ENCODE measurements at places on chromosomes 7 and 10.

GRCh38 chr10:38025283-38025682, 14.8 kb downstream of the ZNF33A start:
- DNase-seq, result no peak

DNA sequence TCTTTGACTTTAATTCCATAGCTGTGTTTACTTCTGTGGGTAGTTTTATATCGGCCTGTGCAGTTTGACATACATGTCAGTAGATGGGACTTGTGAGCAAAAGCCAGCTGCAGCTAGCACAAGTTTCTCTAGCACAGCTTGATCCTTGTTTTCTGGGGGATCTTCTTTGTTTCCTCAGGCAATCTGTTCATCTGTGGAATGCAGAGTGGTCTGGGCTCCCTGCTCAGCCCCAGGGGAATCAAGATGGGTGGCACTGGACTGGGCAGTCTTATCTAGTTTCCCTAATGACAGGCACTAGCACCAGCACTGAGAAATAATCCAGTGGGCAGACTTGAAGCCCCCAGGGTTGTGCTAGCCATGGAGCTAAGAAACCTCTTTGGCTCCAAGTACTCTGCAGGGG, 40.8 kb downstream of the CYP2C19 start:
- no peak for DNase-seq

- no peak for DNase-seq
These were observed 249.3 kb upstream of the KCND2 start for GRCh38 chr7:120023494-120024167.

- DNase-seq, result no peak
These were observed 30.9 kb downstream of the TMEM120A start for GRCh38 chr7:75963381-75963995.

- DNase-seq, result no peak
These were observed 1.8 kb downstream of the RBP3 start for GRCh38 chr10:47349941-47350371.

DNA sequence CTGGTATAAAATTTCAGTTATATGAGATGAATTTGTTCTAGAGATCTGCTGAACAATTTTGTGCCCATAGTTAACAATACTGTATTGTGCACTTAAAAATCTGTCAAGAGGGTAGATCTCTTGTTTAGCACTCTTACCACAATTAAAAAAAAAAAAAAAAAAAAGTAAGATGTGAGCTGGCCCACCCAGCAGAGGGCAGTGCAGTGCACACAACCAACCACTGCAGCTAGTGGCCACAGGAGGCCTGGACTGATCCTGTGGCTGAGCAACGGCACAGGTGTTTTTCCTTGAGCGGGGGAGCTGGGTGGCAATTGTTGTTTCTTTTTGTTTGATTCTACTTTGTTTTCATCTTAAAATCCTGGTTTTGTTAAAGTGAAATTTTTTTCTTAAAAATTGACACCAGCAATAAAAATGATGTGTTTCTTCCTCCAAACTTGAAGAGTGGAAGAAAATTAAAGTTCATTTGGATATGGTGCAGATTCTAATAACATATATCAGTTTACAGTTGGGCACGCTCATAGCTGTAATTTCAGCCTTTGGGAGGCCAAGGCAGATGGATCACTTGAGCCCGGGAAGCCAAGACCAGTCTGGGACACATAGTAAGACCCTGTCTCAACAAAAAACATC, 171.1 kb upstream of the TBX20 start:
- DNase-seq, result peak; percentile 8

DNA sequence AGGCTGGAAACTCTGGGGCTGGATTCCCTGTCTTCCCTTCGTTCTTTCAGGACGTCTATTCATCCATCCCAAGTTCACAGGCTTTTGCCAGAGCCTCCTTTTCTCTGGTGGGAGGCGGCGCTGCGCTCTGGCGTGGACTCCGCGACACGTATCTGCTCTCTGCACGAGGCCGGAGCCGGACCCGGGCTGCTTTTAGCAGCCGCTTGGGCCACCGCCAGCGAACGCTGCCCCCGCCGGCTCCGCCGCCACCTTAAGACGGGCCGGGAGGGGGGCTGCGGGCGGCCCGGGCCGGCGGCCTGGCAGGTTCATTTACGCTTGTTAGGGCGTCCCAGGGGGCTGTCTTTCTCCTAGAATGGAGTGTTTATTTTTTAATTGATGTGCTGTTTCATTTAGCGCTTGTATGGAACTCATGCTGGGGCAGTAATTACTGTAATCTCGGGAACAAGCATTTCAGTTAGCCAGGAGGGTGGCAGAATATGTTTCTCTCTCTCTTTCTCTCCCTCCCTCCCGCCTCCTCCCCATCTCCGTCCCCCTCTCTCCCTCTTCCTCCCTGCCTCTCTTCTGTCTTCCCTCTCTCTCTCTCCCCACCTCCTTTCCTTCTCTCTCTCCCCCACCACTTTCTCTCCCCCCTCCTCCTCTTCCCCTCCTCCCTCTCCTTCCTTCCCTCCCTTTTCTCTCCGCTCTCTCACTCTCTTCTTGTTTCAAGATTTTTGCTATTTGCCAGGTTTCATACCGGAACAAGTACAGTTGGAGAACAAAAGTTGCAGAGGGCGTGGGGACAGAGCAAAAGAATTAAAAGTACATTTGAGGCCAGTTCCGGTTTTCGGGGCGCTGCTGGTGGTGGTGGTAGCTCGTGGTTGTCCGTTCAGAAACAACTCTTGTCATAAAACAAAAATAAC, 1.3 kb upstream of the FZD8 start:
- no peak for DNase-seq

- DNase-seq, result no peak
These were observed 10.0 kb downstream of the SFTPD start for GRCh38 chr10:79938728-79939406.

- DNase-seq, result no peak
These were observed 448.7 kb upstream of the POM121L12 start for GRCh38 chr7:52586704-52587103.

- DNase-seq, result no peak
These were observed 636.5 kb upstream of the STEAP1 start for GRCh38 chr7:89517815-89518214.

GRCh38 chr10:128730922-128731321, 604.7 kb upstream of the MKI67 start:
- DNase-seq, result no peak

GRCh38 chr7:131131746-131132431, 195.8 kb upstream of the MKLN1 start:
- DNase-seq, result no peak

- DNase-seq, result no peak
These were observed 14.3 kb downstream of the CALML3 start for GRCh38 chr10:5538892-5539651.

DNA sequence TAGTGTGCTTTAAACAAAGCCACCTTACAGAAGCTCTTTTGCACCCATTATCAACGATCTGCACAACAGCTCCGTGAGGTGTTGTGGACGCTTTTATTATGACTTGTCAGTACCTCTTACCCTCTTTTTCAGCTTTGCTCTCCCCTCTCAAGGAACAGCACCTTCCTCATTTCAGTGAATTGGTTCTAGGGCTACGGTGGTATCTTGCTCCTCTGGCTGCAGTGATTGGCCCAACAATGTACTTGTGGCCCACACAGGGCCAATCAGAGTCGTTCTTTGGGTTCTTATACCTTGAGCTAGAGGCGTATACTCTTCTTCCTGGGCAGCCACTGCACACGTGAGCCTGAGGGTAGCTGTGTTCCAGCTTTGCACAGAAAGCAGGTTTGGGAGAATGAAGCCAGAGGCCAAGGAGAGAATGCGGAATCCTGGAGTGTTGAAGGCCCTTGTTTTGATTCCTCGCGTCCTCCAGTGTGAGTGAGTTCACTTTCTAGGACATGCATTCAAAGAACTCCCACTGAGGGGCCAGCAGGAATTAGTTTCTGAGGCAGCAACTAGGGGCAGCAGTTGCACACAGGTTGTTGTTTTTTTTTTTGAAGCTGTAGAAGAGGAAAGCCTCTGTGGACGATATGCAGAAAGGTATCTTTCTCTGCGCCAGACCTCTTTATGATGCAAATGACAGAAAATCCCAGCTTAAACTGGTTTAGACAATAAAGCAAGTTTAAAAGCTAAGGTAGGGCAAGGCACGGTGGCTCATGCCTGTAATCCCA, 49.8 kb upstream of the PDZD8 start:
- no peak for DNase-seq

DNA sequence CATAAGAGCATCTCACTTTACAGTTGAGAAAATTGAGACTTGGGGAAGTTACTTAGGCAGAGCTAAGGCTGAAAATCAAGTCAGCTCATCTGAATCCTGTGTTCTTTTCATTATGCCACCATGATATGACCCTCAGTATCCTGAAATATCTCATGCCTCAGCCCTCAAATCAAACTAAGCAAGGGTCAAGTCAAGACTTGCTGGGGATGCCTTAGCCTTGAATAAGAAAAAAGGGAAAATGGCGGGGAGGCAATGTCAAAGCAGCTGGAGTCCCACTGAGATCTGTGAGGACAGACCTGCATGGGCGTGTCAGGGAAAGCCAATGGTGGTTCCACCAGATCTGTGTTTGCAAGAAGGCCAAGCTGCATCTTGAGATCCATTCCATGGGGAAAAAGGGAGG, 91.0 kb upstream of the CACUL1 start:
- DNase-seq, result no peak

- no peak for DNase-seq
These were observed 16.3 kb downstream of the LIPA start for GRCh38 chr10:89235073-89235798.

DNA sequence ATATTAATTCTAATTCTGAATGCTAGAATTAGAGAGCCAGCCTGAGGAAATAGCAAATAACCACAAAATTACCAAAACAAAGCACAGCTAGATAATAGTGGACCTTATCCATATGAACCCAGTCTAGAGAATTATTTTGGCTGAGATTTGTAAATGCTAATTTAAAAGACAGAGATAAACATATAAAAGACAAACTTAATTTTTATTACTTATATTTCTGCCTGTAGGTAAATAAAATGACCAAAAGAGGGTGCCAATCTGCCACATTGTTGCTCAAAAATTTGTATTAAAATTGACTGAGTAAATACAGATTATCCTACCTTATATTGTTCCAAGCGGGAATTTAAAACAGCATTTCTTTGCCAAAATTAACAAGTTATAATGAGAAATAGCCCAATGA, 20.2 kb downstream of the RTKN2 start:
- DNase-seq, result no peak

DNA sequence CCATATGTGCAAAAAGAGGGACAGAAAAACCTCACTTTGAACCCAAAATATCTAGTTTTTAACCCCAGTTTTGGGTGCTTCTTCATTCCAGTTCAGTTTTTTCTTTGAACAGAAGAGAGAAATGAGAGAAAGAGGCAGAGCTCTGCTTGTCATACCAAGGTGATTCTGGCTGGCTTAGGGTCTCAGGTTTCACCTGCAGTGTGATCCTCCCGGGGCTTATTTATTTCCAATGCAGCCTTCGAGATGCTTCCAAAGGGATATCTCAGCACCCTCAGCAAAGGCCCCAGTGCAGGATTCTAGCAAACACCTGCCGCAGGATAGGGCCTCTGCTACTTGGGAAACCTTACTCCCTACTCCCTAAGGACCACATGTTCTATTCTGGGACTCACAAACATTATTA, 131.3 kb downstream of the WDR11 start:
- DNase-seq, result no peak

DNA sequence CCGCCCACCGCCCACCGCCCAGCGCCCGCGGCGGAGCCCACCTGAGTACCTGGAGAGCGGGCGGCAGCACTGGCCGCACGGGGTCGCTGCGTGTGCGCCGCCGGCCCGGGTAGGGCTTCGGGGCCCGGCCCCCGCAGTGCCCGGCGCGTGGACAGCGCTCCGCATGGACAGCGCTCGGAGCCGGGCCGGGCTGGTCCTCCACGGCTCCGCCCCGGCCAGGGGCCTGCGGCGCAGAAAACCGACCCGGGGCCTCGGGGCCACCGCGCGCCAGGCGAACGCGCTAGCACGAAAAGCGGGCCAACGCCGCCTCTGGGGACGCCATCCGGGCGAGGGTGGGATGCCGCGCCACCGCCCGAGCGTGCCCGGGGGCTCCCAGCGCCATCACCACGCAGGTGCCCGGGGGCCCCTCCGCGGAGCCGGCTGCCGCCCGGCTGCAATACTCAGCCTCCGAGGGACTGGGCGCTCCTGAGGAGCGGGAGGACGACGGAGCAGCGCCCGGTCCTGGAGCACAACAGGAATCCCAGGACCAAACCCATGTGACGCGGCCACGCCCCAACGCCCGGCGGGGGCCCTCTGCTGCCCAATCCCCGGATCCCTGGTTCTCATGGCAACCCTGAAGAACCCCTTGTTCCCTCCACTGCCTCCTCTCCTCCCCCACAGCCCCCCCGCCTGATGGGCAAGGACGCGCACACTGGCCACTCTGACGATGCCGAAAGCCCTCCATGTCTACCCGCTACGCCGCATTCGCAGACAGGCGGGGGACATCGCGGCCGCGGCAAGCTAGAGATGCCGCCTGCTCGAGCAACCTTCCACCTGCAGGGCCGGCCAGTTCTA, at the start of gene GRB10:
Gene GRB10 (minus strand): TSS at position 522 of the 834 bp plus-strand sequence. CDS start 50,574 bp downstream, outside the sequence.
- DNase-seq, result no peak

DNA sequence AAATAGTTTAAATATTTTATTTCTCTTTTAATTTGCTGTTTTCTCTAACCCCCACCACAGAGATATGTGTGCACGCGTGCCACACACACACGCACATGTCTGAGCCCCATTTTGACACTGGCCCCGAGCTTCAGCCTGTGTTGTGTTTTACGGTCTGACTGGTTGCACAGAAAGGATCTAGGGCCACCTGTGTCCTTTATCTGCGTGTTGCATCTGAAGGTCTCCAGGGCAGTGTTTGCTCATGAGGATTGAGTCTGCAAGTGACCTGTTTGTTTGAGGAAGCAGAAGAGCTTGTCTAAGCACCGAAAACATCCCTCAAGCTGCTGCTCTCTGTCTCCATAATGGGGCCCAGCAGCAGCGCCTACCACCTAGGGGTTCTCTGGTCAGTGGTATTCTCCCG, 266.4 kb upstream of the LYZL1 start:
- DNase-seq, result no peak

- no peak for DNase-seq
These were observed 112.2 kb downstream of the EXOC4 start for GRCh38 chr7:133364959-133365690.

GRCh38 chr10:1408651-1409367, 328.5 kb downstream of the ADARB2 start:
- no peak for DNase-seq

GRCh38 chr7:111199643-111200042, 108.7 kb downstream of the LRRN3 start:
- no peak for DNase-seq

DNA sequence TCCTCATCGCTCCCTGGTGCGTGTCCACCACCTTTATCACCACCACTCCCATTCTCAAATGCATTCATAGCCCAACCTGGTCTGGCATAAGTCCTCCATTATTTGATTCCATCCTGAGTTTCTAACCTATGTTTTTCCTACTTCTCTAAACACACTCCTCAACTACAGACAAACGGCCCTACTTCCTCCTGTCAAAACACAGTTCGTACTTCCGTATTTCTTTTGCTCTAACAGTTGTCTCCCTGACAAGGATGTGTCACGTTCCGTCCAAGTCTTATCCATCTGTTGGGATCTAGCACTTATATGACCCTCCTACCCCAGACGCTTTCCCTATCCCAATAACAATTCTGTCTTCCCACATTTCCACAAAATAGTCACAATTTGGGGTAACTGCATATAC, 46.8 kb downstream of the DOCK4 start:
- no peak for DNase-seq

GRCh38 chr10:86851328-86852207, 95.1 kb downstream of the BMPR1A start:
- DNase-seq, result peak; percentile 74
